ENCODE measurements at places on chromosomes 1 and 21.

DNA sequence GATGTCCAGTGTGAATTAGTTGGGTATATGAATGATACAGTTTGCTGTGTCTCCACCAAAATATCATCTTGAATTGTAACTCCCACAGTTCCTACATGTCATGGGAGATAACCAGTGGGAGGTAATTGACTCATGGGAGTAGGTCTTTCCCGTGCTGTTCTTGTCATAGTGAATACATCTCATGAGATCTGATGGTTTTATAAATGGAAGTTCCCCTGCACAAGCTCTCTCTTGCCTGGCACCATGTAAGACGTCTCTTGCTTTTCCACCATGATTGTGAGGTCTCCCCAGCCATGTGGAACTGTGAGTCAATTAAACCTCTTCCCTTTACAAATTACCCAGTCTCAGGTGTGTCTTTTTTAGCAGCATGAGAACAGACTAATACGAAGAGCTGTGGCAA is 223.0 kb downstream of the AJAP1 start:
- no peak for DNase-seq

- DNase-seq = peak; percentile 22
Observed at GRCh38 chr1:178341261-178341956, 155.4 kb downstream of the CLEC20A start.

DNA sequence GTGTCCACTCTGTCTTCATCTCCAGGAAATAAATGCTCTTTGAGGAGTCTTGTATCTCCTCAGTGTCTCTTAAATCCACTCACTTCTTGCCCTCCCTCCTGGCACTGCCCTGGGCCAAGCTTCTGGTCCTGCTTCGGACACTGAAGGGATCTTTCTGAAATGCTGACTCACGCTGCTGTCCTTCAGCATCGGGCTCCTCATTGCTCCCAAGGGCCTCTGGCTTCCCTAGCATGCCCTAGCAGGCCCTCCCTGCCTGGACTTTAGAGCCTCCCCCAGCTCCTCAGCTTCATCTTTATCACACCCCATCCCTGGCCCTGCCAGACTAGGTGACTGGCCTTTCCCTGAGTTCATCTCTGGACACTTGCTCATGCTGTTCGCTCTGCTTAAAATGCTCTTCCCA is 96.6 kb downstream of the FOXD2 start:
- no peak for DNase-seq

- DNase-seq = no peak
Observed at GRCh38 chr1:212413902-212414327, 771 bp downstream of the PACC1 start.

DNA sequence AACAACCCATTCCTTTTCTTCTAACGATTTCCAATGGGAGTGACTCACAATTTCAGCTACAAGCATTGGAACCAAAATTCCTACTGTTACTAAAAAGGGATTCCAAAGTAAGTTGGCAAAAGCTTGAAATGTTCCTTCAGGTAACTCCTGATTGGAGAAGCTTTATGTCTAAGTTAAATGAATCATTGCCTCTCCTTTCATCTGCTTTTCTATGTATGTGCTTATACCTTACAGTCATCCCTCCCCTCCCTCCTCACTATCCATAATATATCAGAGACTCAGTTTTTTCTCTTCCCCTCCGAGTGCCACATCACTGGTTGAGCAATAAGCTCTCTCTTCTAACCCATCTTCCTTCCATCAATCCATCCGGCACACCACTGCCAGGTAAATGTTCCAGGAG is 86.8 kb downstream of the TIAM1 start:
- DNase-seq = no peak

GRCh38 chr1:67307251-67308060 is at the start of gene IL12RB2:
TSS of gene IL12RB2 (plus strand) at chr1:67307873. CDS start at chr1:67320369, 12,496 bp downstream.
- peak; percentile 43 for DNase-seq

DNA sequence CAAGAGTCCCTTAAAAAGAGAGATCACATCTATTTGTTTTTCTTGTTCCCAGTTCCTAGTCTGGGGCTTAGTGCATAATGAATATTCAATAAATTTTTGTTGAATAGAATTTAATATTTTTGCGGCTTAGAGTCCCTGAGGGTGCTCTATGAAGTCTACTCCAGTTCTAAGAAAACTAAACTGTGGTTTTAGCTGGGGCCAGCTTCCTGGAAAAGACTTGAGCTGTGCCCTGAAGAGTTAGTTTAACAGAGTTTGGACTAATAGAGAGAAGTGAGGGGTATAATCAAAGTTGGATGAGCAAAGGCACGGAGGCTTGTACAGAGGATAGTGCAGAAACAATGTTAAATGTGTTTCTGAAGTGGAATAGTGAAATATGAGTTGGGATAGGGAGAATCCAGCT is 168.9 kb downstream of the FASLG start:
- DNase-seq = no peak
